Activated CD4-positive, alpha-beta T cell treated with anti-CD3 and anti-CD28 coated beads for 1 hour (primary cell): ENCODE measurements at places on chromosomes 2 and 18.

DNA sequence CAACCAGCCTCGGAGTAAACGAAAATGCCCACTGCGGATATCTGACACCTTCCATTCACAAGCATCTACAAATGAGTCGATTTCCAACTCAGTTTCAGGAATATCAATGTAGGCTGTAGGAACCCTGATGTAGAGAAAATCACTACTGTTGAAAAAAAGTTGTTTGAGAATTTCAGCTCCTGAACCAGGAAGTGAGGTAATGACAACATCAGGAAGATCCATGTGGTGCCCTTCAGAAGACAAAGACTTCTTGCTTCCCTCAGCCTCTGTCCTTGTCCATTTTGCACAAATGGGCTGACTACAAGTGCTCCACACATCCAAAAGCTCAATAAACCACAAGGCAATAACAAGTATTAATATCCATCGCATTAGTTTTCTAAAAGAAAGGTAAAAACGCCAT lies 4.7 kb downstream of the DSEL start:
- no peak for DNase-seq

GRCh38 chr18:62900132-62900883 lies 185.0 kb downstream of the PHLPP1 start:
- no peak for DNase-seq

- DNase-seq = no peak
Observed at GRCh38 chr18:49013291-49013691, 62.5 kb upstream of the SMAD7 start.

DNA sequence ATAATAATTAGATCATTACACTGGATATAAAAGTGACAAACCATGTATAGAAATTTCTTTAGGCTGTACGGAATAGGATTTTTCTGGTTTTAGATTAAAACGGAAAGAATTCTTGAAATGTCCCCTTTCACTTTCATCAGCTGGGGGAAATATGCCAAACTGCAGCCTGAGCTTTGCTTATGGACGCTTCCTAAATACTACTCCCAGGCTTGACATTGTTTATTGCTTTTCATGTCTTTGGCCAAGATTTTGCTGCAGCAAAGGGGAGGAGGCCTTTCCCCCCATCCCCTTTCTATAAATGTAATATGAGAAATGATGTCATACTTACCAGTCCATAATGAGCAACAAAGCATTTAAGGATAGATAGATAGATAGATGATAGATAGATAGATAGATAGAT lies 158.4 kb downstream of the MAP2 start:
- no peak for DNase-seq

DNA sequence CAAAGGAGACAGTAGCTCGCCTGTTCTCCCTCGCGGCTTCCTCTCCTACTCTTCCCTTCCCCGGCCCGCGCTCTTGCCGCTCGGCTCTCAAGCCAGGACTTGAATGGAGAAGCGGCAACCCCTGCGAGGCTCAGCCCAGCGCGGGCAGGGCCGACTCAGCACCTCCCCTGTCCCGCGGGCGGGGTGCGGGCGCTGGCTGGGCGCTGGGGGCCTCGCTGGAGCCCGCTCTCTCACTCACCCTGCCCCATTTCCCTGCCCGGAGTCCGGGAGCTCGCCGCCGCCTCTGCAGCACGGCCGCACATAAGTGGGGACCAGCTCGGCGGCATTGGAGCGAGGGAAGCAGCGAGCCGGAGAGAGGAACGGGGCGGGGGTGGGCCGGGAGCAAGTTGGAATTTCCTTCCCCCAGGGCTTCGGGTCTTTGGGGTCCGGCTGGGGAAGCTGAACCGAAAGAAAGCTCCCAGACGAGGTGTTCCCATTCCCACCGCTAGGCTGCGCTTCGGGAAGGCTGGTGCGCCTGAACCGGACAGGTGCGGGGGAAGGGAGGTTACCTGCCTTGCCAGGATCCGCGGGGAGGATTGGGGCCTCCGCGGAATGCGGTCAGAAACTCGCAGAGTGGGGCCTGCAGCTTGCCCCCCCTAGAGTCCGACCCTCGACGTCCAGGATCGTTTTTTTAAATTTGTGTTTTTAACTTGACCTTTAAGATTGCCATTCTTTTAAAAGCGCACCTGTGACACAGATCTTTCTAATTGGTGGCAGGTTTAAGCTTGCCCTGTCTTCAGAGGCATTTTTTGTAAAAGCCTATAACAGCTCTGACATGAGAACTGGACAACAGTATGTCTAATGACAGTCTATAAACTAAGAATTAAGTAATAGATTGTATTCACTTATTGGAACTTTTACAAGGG lies at the start of gene COBLL1:
TSS of gene COBLL1 (minus strand) at position 105 of the 905 bp plus-strand sequence. CDS start 627 bp downstream, outside the sequence.
- no peak for DNase-seq

DNA sequence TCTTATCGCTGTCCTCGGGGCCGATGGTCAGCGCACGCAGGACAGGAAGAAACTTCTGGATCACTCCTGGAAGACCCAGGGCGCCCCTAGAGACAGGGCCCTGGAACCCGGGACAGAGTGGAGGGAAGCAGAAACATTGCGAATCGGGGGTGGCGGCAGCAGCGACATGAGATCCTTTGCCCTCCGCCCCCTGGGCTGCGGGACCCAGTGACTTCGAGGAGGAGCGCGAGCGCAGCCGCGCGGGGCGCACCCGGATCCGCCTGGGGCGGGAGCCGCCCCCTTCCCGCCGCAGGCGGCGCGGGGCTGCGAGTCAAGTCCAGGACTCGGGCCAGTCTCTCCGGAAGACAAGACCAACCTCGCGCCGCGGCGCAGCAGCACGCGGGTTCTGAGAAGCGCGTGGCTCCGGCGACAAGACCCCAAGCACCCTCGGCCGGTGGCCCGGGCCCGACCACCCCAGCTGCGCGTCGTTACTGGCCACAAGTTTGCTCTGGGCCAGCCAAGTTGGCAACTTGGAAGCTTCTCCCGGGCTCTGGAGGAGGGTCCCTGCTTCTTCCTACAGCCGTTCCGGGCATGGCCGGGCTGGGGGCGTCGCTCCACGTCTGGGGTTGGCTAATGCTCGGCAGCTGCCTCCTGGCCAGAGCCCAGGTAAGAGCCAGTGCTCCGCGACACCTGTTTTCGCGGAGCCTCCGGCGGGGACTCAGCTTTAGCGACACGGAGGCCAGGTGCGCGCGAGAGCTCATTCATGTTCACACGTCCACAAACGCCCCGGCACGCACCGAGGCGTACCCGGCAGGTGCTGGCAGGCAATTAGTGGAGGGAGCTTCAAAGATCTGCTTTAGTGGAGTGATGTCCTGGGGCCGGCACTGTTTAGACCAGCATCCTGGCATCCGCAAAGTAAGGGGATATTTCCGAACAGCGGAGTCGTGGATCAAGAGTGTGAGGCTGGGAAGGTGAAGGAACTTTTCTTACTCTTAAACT lies at the start of gene PTH2R:
TSS of gene PTH2R (plus strand) at position 319 of the 978 bp plus-strand sequence. CDS start at position 571, 252 bp downstream.
- no peak for DNase-seq

DNA sequence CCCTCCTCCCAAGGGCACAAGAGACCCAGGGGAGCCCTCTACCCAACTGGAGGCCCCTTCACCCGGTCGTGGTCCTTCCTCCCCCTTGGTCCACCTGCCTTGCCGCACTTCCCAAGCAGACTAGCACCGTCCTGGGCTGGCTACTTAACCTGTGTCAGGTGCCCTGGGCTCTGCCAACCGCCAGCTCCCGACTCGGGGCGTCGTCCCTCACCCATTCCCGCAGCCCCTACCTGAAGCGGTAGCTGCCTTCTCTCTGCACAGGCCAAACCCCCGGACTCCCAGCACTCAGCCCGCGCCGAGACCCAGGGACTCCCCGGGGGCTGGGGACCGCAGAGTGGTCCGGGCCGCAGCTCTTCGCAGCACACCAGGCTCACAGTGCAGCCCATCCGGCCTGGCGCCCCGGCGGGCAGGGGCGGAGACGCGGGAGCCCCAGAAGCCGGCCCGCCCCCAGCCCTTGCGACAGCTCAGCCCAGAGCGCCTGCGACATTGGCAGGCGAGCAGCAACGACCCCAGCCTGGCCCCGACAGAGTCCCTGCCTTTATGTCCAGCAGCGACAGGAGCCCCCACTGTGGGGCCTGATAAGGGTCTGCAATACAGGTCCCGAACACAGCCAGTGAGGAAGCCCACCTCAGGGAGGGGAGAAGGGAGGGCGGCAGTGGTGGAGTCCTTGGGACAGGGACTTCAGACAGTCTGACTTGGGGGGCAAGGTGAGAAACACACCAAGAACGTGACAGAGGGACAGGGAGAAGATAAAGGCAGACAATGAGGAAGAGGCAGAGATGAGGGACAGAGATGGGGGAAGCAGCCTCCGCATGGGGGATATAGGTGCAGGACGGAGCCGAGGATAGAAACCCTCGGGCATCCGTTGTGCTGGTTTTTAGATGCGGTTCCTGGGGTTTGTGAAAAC lies 31.0 kb upstream of the TNS1 start:
- no peak for DNase-seq

DNA sequence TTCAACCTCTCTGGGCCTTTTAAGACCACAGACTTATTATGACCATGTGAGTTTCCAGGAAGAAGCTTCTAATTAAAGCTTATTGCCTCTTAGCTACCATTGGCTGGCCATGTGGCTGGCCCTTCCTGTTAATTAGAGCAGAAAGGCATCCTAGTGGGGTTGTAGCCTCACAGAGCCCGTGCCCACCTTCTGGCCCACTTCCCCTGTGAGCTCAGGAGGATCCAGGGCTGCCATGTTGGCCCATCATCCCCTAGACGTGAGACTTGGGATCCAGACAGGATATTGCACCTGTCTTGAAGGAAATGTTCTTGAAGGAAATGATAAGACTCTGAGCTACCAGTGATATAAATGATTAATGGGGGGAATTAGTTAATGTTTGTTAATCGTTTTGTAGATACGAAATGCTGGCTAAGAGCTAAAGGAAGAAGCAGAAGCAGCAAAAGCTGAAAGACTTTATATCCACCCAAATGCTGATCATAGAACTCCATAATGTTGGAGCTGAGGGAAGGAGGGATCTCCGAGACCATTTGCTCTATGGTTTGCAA lies 255.4 kb downstream of the CLIP4 start:
- DNase-seq = no peak

- DNase-seq = no peak
Observed at GRCh38 chr2:172693529-172694455, 41.9 kb upstream of the RAPGEF4 start.

DNA sequence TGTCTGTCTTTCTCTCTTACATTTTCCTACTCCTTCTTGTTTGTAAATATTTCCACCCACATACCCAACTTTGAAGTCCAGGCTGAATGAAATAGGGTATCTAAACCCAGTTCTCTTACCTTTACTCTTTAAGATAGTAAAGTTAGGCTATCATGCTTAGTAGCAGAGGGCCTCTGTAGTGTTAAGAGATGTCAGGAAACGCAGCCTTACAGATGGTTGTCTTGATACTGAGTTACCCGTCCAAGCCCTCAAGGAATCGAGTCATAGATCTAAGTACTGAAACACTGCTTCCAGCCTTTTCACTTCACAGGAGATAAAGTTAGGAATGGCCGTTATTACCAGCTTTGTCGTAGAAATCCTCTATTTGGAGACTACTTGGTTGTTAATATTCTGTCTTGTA lies 24.3 kb downstream of the MRPS9 start:
- no peak for DNase-seq

DNA sequence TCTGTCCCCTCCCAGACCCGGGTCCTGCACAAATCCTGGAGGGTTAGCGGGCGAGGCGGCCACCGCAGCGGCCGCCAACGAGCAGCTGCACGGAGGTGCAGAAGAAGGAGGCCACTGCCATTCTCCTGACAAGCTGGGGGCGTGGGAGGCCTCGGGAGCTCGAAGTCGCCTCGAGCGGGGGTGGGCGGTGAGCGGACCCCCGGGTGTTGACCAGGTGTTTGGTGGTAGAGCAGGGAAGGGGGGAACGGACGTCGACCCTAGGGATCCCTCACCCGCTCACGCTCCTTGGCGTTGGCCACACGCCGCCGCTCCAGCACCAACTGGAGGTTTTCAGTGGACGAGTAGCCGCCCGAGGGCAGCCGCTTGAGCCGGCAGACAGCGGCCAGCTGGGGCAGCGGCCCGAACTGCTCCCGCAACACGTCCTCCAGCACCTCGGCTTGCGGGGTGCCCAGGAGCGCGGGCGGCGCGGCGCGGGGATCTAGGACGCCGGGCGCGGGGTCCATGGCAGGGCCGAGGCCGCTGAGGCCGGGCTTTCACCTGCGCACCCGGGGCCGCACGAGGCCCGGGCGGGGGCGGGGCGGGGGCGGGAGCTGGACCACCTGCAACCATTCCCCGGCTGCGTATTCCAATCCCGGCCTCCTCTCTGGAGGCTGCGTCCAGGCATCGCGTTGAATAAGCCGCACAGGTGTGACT lies at the start of gene FIGLA:
TSS of gene FIGLA (minus strand) at position 508 of the 693 bp plus-strand sequence. CDS start at position 503, 5 bp downstream.
- DNase-seq = no peak

DNA sequence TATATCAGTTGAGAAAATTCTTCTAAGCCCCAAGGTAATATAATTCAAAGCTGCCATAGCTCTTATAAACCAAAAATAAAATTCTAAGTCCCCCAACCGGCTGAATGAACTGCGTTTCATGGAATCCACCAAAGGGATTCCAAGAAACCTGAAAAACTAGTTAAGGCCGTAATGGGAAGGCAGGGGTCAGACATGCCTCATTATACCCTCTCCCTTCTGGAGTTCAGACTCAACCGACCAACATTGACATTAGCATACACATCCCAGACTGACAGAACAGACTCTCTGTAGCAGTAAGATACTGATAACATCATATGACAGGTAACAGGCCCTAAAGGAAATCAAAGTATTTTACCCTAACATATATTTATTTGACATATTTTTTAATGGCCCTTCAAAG lies 31.4 kb upstream of the PHLPP1 start:
- no peak for DNase-seq

DNA sequence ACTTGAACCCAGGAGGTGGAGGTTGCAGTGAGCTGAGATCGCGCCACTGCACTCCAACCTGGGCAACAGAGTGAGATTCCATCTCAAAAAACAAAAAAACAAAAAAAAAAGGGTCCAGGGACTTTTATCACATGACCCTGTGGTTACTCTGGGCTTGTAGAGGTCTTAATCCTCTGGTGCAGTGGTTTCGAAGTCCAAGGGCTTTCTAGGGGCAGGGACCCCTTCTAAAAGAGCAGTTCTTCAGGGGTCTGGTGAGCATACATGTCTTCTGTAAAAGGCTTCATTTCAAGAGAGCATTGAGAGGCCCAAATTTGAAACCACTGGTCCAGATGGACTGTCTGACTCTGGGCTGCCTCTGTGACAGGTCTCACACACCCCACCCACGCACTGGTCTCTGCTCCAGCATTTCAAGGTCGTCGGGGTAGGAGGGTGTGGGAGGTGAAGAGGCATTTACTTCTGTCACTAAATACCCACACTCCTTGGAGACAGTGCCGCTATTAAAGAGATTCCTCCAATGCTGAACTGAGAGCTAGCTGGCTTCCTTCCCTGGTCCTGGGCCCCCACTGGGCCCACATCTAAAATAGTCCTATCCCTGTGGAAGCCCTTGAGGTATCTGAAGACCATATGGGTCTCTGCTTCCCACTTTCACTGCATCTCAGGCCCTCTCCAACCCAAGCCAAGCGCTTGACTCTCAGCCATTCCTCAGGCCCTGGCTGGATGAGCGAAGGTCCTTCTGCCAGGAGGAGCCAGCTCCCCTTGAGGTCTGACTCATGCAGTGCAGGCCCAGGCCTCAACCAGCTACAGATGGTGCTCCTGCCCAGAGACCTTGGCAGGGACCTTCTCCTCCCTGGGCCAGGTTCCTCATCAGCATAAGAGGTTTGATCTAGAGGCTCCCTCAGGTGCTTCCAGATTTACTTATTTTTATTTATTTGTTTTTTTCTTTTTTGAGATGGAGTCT lies 44.8 kb downstream of the PAX8 start:
- DNase-seq = no peak

GRCh38 chr18:31655354-31655753 lies 29.0 kb downstream of the B4GALT6 start:
- no peak for DNase-seq
